ENCODE measurements at places on chromosomes 16 and 17.

DNA sequence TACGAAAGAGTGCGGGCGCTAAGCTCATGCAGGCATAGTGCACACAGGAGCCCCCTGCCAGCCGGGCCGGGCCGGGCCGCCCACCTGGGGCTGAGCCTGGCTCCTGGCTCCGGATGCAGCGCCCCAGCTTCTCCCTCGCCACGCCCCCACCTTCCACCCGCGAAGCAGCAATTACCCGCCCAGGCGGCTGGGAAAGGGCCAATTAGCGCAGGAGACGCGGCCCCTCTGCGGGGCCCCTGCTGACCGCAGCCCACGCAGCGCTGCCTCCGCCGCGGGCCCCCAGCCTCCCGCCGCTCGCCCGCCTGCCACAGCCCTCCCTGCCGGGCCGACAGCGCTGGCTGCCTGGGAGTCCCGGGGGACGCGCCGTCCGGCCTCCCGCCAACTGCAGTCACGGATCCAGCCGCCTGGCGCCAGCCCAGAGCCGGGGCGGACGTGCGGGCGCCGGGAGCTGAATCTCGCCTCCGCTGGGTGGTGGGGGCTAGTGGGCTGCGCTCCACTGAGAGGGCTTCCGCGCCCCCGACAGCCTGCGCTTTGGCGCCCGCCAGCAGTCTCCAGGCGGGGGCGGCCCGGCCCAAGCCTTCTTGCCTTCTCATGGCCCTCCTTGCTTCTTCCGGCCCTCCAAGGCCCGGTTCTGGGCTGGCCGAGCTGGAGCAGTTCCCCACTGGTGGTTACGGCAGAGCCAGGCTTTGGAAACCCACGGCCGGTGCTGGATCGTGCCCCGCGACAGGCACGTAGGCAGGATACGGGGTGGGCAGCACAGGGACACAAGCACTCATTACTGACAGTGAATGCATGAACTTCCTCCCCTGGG lies 14.9 kb upstream of the CBFB start:
- peak; percentile 78 for DNase-seq

- DNase-seq, result no peak
Observed at GRCh38 chr17:63276821-63277220, 169.3 kb downstream of the CYB561 start.

- peak; percentile 68 for DNase-seq
Observed at GRCh38 chr16:11100239-11100750, 155.7 kb downstream of the SOCS1 start.

DNA sequence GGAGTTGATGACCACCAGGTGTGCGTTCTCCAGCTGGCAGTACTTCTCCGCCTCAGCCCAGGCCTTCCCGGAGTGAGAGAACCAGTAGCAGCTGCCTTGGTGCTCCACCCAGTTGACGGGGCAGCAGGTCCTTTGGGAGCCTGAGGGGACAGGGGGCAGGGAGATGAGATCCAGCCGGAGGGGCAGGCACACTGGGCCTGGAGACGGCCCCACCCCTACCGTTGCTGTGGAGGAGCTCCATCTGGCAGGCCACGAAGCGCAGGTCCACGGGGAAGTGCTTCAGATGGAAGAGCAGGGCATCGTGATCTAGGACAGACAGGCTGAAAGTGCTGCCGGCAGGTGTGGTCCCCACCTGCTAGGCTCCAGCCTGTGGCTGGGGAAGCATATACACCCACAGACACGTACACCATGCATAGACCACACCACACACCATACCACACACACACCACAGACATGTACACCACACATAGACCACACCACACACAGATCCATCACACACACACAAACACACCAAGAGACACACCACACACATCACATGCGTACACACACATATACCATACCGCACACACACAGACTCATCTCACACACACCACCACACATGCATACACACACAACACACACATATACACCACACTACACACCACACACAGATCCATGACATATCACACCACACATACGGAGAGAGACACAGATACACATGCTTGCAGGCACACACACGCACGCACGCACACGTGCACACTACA lies 7.4 kb downstream of the ASGR2 start:
- DNase-seq, result no peak

DNA sequence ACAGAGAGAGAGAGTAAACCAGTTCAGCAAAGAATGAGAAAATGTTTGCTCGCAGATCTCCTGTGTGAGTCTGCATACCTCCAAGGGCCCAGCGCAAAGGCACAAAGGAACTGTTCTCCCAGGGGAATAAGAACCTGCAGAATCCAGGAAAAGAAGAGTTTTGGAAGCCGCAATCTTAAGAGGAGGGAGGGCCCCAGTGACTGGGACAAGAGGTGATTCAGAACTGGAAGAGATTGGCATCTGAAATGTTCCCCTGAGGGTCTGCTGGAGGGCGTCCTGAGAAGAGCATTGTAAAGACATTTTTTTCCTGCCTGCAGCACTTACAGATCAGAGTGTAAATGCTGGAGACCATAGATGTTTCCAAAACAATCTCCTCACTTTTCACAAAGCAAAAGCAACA lies 6.1 kb downstream of the ATMIN start:
- no peak for DNase-seq

DNA sequence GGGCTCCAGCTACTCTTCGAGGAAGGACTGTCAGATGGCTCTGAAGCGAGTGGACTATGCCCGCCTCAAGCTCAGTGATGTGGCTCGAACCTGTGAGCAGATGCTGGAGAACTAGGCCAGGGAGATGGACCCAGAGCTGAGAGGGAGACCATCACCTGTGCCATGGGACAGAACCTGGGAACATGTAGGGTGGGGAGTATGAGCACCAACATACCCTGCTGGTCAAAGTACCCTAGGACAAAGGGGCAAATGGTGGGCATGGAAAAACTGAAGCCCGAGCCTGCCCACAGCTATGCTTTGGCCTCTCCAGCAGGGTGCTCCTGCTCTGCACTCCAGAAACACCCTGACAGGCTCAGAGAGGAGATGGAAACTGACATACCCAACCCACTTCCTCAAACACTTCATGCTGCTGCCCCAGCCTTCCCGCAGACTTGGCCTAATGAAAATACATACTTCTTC lies 1.9 kb downstream of the MED11 start:
- no peak for DNase-seq

DNA sequence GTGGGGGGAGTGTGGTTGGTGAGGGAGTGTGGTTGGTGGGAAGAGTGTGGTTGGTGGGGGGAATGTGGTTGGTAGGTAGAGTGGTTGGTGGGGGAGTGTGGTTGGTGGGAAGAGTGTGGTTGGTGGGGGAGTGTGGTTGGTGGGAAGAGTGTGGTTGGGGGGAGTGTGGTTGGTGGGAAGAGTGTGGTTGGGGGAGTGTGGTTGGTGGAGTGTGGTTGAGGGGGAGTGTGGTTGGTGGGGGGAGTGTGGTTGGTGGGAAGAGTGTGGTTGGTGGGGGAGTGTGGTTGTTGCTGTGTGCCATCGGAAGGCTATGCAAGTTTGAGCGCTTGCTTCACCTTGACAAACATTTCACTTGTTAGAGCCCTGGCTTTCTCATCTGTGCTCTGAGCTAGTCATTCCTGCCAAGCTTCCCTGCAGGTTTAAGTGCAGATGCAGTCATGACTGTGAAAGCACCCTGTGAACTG lies 20.1 kb downstream of the MINK1 start:
- DNase-seq, result no peak

DNA sequence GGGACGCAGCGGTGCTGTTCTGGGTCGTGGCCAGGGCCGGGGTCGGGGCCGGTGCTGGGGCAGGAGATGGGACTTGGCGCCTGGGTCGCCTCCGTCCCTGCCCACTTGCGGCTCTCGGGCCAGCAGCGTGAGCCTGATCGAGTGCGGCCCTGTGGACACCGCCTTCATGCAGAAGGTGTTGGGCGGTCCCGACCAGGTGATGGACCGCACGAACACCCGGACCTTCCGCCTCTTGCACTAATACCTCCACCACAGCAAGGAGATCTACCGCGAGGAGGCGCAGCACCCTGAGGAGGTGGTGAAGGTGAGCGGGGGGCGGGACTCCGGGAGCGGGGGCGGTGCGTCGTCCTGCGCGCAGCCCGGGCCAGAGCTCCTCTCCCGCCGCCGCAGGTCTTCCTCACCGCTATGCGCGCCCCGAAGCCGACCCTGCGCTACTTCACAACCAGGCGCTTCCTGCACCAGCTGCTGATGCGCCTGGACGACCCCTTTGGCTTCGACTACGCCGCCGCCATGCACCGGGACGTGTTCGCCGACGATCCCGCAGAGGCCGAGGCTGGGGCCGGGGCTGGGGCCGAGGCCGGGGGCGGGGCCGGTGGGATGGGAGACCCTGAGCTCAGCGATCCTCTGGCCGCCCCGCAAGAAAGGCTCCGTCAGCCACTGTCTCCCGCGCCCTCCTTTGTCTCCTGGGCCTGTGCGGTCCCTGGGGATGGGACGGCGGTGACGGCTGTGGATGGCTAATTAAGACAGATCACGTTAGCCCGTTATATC lies 4.5 kb upstream of the HSD17B1 start:
- DNase-seq, result peak; percentile 80

- no peak for DNase-seq
Observed at GRCh38 chr17:21537302-21537701, 155.0 kb upstream of the KCNJ18 start.

GRCh38 chr17:64146418-64147109 lies 16.6 kb upstream of the ERN1 start:
- DNase-seq, result peak; percentile 46

DNA sequence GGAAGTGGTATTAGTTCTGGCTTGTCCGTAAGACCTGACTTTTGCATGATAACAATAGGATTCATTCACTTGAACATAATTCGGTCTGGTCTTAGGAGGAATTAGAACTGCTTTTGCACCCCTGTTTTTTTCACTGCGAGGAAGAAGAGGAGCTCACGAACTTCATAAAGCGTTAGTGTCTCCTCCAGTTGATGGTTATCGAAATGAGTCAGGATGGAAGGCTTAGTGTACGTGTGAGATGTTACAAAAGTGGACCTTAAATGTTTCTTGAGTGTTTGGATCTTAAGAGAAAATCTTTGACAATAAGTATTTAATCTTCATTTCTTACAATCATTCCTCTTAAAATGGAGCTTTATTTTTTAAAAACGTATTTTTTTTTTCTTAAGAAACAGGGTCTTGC lies 52.8 kb downstream of the USP10 start:
- no peak for DNase-seq

DNA sequence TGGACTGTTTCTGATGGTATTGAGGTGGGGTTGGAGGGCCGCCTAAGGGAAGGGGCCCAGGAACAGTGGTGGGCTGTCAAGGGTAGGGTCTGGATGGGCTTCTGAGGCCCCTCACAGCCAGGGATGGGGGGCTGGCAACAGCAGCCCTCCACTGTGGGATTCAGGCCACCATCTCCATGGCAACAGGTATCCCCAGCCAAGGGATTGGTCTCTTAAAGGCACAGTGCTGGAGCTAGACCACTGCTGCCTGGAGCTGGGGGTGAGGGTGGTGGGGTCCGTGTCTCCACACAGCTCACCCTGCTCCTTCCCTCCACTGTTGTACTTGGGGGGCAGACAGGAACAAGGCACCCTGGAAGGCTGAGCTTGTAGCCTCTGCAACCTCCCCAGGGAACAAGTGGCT lies 41.8 kb downstream of the PSME3IP1 start:
- DNase-seq, result no peak

GRCh38 chr17:51371732-51372151 lies 111.4 kb downstream of the UTP18 start:
- peak; percentile 49 for DNase-seq

DNA sequence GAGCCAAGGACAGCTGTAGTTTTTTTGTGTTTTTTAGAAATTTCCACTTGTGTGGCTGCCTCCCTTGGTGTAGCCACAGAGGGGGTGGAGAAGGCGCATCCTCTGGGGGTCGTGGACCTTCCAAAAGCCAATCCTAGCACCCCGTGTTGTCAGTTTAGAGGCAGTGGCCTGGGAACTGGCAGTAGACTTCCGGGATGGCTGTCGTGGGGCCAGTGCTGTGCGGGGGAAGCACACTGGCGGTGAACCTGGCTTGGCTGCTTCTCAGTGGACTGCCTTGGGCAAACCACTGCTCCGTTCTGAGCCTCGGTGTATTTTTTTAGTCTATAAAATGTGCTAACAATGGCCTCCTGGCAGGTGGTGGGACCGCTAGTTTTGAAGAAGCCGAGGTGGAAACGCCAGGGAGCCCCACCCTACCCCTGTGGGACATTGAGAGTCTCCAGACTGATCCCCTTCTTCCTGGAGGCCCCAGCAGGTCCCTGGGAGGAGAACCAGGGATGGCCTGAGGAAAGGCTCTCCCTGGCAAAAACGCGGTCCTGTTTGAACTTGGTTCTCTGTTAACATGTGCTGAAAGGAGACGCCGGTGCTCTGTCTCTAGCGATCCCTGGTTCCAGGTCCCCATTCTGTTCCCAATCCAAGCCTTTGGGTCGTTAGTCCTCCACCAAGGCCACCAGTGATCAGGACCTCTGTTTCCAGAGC lies 125.7 kb downstream of the CMIP start:
- DNase-seq, result no peak

DNA sequence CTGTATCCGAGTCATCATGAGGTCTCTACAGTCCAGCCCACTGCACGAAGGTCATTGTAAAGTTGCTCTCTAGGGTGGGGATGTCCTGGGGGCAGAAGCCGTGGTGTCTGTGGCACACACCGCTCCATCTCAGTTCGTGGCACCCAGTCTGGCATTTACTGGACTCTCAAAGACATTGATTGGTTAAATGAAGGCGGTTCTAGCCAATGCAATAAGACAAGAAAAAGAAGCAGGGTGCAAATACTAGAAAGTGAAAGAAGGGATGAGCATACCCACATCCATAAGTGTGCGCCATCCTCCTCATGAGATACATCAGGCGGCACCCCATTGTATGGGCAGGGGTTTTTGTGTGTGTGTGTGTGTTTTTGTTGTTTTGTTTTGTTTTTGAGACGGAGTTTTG lies 10.7 kb upstream of the ATP2A3 start:
- no peak for DNase-seq

DNA sequence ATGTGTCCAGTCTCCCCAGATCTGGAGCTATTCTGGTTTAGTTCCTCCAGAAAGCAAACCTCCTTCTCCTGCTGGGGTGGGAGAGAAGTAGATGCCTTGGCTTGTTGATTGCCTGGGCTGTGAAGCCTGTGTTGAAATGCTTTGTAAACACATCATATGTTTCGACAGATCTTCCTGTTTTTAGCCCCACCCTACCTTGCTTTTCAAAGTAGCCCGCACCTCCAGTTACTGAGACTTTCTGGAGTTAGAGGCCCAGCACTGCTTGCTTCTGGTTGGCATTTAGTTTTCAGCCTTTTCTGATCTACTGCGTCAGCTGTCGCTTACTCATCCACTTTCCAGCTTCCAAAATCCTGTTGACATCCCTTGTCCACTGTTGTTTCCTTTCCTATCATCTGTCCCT lies 17.9 kb upstream of the NDEL1 start:
- no peak for DNase-seq

GRCh38 chr17:13030459-13031300 lies 12.9 kb upstream of the ELAC2 start:
- peak; percentile 42 for DNase-seq
